ELR (cell line): ENCODE measurements at places on chromosomes 4 and X.
A peak's percentile ranks its signal among the peaks of the same experiment; 100 is the strongest.

DNA sequence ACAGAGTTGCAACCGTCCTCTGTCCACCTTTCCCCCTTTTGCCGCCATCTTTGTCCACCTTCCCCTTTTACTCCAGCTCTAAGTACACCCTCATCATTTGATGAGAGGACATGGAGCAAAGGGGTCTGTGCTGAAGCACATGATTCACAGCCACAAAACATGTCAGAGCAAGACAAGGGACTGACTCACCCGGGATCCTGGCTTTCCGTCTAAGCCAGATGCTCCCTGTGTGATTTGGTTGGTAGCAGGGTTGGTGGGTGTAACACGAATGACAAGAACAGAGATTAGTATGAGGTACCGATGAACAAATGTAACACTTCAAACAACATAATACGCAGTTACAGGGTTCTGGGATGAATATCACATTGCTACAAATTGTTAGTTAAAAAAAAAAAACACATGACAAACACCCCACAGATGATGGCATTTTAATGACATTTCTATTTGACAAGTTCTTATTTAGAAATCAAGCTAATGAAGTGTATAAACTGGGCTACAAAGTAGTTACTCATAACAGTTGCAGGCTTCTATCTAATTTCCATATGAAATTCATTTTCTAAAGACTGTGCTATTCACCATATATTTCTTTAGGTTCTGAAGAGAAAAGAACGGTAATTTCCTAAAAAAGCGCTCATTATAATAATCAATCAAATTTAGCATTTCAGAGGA is 71.4 kb upstream of the ETNPPL start:
- DNase-seq = peak; percentile 77

DNA sequence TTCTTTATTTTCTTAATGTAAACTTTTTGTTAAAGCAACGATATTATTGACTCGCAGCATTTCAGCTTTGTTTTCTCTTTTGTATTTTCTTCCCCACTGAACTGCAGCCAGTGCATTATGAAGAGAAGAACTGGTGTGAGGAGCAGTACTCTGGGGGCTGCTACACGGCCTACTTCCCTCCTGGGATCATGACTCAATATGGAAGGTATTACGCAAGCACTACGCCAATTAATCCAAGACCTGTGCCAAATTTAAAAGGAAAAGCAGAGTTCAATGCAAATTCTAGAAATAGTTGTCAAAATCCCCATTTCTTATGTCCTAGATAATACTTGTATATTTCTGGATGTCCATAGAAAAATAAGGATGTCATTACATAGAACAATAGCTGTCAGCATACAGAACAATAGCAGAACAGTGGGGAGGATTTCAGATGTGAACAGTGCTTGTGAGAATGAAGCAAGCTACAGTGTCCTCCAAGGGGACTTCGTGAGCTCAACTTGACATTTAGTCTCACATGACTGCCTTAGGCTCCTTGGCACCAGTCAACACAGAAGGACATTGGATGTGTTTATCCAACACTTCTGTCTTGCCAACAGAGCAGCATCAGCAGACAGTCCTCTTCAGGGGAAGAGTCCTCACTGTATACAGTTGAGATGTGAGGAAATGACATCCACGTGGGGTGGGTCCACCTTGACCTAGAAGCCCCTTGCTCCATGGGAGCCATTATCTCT is 85.9 kb downstream of the MAOA start:
- peak; percentile 1 for DNase-seq

DNA sequence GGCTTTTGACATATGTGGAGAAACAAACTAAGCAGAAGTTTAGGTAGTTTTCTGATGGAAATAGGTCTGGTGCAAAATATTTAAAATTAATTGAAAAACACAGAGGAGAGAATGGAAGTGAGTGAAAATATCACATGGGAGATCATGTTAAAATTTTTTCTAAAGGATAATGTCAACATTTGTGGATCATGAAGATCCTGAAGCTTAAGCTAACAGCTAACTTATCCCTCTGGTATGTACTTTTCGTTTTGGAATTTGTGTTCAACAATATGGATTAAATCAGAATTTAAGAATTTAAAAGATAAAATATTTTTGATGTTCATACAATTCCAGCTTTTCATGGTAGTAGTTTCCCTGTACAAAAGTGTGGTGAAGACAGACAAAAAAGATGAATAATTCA is 572.8 kb upstream of the FAM241A start:
- no peak for DNase-seq

- DNase-seq = no peak
Observed at GRCh38 chrX:153865685-153866084, 20.3 kb downstream of the L1CAM start.

DNA sequence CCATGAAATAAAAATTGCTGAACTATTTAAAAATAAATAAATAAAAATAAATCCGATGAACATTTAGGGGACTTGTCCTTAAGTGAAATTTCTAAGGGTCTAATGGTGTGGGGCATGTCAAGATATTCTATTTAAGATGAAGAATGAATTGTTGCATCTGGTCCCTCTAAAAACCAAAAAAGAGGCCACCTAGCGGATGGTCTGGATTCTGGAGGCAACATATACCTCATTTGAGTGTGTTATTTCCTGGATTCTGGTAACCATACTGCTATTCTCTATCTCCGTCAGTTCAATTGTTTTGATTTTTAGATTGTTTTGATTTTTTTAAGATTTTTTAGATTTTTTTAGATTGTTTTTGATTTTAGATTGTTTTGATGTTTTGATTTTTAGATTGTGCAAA is 28.3 kb downstream of the AGTR2 start:
- peak; percentile 5 for DNase-seq

DNA sequence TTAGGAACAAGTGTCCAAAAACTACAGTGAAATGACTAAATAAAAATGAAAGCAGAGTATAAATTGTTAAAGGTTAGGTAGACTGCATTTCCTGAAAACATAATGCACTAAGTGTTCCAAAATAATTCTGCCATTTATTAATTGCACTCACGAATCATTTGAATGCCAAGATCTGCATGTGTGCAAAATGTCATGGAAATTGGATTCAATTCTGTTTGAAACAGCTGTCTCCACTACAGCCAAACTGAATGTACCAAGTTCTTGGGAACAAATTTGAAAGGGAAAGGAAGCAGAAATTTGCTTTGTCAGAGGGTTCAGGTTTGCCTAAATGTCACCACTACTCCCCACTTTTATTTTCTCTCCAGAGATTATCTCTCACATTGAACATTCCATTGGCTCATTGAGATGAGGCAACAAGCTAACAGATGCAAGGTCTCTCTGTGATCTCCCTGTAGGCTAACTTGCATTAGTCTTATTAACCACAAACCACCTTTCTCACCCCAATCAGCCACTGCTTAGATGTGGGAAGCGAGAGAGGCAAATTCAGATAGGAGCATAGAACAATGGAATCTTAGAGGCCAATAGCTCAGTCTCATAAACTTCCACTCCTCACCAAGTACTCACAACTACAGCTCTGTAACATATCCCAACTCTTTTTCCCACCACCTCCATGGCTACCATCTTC is 226.6 kb downstream of the KDR start:
- DNase-seq = no peak

- peak; percentile 42 for DNase-seq
Observed at GRCh38 chr4:175622887-175623286, 189.2 kb downstream of the GPM6A start.

- DNase-seq = no peak
Observed at GRCh38 chr4:83631066-83631465, 95.2 kb downstream of the GPAT3 start.

GRCh38 chr4:98932539-98932938 is 3.6 kb upstream of the EIF4E start:
- DNase-seq = peak; percentile 74

DNA sequence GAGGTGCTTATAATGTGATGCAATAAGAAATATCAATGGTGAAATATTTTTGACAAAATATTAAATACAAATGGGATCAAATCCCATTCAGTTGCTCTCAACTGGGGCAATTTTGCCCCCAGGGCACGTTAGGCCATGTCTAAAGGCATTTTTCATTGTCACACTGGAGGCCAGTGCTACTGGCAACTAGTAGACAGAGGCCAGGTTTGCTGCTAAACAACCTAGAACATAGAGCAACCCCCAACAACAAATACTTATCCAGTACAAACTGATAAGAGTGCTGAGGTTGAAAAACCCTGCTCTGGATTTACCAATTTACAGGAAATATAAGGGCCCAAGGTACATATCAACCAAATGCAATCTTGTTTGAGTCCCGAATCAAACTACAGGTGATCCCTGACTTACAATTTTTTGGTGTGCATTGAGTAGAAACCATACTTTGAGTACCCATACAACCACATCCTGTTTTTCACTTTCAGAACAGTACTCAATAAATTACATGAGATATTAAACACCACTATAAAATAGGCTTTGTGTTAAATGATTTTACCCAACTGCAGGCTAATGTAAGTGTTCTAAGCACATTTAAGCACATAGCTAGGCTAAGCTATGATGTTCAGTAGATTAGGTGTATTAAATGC is 237.5 kb downstream of the HNRNPD start:
- DNase-seq = no peak

GRCh38 chr4:7252510-7253340 is 60.4 kb downstream of the SORCS2 start:
- DNase-seq = no peak

DNA sequence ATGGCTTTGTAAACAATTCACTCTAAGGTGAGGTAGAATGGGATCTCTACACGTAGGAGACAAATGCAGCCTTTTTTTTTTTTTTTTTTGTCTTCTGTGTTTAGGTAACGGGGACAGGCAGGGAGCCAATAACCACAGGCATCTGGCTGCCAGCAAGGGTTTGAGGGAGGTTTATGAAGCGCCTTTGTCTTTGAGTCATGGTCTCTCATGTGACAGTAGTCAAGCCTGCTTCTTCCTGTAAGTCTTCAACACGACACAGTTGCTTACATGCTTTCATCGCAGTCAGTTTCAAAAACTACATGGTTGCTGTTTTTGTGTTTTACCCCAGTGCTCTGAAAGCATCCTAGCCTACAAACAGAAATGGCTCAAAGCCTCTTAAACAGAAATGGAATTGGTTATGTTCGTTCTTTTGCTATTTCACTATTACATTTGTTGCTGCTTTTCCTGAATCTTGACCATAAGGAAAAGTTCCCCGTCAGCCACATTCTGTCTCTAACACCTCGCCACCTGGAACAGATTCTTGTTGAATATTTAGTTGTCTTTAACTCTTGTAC is 127.8 kb upstream of the METTL14 start:
- DNase-seq = peak; percentile 83

GRCh38 chr4:33349376-33349775 is 2629.2 kb downstream of the PCDH7 start:
- no peak for DNase-seq

- DNase-seq = no peak
Observed at GRCh38 chr4:93719552-93719951, 109.0 kb upstream of the ATOH1 start.

DNA sequence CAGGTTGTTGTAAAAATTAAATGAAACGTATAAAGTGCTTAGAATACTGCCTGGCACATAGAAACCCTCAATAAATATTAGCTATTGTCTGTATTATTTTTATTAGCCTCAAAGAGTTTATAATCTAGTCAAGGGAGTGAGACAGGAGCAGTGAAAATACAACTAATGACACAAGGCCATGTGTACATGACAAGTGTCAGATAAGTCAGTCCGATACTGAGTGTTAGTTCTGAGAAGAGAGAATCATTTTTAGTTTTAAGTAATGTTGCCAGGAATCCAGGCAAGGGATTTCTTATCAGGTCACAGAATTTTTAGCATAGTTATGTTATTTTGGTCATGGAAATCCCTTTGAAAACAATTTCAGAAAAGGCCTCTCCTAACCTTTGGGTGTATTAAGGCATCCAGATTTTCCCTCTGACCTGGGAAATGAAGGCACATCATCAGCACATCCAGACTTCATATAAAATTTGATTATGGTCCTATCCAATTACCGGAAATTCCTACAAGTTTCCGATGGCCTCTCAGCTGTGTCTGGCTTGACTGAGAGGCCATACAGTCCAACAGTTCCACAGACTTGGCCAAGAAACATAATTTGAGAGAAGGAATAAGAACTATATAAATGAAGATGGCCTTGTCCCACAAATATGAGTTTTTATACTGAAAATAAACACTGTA is 35.7 kb downstream of the PPARGC1A start:
- no peak for DNase-seq

GRCh38 chr4:125262502-125262901 is 52.3 kb upstream of the FAT4 start:
- no peak for DNase-seq

- DNase-seq = no peak
Observed at GRCh38 chr4:140704392-140704960, 51.7 kb downstream of the TBC1D9 start.

DNA sequence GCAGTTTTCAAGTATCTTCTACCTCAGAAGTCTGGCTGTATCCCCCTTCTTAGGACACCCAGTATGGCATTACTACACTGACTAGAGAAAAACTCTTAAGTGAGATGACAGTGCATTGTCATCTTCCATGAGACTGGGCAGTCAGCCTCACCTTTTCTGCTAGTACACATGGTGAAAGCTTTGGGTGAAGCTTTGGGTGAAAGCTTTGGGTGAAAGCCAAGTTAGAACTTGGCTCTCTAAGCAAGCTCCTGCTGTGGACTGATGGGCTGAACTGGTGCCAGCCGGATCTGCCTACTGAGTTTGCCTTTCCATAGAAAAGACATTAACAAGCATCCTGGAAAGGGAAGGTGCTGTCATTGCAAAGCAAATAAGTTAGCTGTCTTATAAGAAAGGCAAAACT is 8.8 kb downstream of the EPHA5 start:
- no peak for DNase-seq

DNA sequence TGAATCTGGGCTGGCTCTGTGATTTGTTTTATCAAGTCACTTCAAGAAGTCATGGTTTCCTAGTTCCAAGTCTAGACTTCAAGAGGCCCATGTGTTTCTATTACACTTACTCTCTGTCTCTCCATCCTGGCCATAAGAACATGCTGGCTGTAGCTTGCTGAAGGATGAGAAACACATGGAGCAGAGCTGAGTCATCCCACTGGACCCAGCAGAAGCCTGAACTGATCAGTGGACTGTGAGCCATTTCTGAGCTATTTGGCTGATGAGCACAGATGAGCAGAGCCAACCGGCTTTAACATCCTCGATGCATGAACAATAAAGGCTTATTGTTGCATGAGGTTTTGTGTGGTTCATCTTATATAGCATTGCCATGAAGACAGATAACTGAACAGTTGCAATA is 290.6 kb upstream of the BOD1L1 start:
- DNase-seq = peak; percentile 96

- no peak for DNase-seq
Observed at GRCh38 chrX:8653956-8654355, 78.0 kb downstream of the ANOS1 start.

- DNase-seq = peak; percentile 70
Observed at GRCh38 chr4:123488916-123489315, 92.3 kb downstream of the SPRY1 start.

DNA sequence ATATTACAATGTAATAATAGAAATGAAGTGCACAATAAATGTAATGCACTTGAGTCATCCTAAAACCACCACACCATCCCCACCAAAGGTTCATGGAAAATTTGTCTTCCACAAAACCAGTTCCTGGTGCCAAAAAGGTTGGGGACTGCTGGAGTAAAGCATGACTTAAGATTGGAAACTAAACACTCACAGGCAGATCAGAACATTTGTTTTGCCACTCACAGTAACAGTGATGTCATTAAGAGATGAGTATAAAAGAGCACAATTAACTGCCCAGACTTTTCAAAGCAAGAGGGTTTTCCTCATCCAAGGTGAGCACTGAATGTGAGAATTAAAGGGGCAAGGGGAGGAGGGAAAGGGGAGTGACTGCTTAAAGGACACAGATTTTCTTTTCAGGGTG is 35.6 kb downstream of the MAP7D3 start:
- peak; percentile 32 for DNase-seq

- DNase-seq = no peak
Observed at GRCh38 chrX:633043-633984, 2.7 kb downstream of the SHOX start.

GRCh38 chrX:51395480-51395809 is 62.8 kb downstream of the NUDT10 start:
- DNase-seq = no peak
